ENCODE measurements at places on chromosomes 13 and 19.

DNA sequence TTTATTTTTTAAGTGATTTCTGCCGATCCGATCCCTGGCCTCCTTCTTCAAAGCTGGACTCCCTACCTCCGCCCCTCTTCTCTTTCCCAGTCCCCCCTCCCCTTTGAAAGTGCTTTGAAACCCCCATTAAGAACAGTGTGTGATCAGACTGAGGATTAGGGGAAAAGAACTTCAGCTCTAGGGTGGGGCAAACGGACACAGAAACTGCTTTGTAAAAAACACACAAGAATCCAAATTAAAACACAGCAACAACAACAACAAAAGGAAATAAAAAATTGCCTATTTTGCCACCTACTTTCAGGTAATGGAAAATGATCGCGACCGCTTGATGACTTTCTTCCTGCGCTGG is 1.4 kb downstream of the SPRY2 start:
- no peak for DNase-seq

GRCh38 chr13:74409551-74409950 is 275.3 kb upstream of the KLF12 start:
- DNase-seq = no peak

- no peak for DNase-seq
These were observed 514 bp downstream of the PCID2 start for GRCh38 chr13:113207890-113208420.

GRCh38 chr19:33311326-33311682 is 9.0 kb upstream of the CEBPA start:
- no peak for DNase-seq

- no peak for DNase-seq
These were observed 56.7 kb downstream of the STARD13 start for GRCh38 chr13:33228648-33229445.

DNA sequence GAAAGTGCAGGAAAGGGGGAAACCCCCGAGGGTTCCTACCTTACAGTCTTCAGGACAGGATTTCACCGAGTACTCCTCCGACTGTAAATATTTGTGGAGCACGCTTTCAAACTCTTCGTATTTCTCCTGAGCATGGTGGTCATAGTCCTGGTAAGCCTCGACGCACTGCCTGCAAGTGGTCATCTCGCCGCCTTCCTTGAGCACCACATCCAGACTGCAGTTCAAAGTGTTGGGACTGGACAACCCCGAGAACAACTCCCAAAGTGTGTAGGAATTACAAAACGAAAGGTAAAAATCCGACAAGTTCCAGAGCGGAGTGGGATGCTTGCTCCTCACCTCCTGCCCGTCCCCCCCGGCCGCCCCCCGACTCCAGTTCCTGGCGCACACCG is 349.7 kb downstream of the LIG4 start:
- no peak for DNase-seq

- DNase-seq = no peak
These were observed 21.4 kb upstream of the PSG9 start for GRCh38 chr19:43290568-43291359.

DNA sequence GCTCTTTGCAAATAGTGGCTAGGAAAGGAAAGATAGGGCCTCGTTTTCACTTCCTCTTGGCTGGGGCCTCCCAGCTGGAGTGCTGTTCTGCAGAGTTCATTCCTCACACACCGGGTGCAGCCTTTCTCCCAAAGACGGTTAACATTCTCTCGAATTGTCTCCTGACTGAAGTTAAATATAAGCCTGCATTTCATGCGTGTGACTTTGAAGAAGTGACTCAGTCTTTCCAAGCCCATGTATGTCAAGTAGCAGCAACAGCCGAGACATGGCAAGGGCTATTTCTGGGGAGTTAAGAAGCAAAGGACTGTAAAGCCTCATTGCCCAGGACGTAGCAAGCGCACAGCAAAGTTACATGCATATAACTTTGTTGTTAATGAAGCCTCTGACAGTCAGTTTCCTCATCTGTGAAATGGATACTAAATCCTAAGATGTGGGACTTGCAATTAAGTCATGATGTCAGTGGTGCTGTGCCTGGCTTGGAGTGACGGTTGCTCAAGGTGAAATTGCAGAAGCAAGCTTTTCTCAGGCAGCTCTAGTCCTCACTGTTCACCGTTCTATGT is 502.4 kb downstream of the MYO16 start:
- no peak for DNase-seq

DNA sequence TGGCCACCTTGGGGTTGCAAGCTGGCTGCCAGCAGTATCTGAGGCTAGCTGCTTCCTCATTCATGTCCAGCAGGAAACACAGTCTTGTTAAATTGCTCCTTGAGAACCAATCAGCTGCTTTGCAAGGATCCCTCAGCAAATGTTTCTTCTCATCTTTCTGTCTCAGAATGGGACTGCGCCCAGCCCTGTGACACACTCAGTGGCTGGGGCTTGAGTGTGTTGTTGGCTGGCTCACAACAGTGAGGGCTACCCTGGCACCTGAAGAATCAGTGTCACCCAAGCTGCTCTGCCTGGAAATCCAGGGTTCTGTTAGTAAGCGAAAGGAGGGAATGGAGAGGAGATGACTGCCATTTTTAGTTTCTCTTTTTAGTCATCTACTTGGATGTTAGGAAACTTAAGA is 317.2 kb downstream of the DCT start:
- no peak for DNase-seq

DNA sequence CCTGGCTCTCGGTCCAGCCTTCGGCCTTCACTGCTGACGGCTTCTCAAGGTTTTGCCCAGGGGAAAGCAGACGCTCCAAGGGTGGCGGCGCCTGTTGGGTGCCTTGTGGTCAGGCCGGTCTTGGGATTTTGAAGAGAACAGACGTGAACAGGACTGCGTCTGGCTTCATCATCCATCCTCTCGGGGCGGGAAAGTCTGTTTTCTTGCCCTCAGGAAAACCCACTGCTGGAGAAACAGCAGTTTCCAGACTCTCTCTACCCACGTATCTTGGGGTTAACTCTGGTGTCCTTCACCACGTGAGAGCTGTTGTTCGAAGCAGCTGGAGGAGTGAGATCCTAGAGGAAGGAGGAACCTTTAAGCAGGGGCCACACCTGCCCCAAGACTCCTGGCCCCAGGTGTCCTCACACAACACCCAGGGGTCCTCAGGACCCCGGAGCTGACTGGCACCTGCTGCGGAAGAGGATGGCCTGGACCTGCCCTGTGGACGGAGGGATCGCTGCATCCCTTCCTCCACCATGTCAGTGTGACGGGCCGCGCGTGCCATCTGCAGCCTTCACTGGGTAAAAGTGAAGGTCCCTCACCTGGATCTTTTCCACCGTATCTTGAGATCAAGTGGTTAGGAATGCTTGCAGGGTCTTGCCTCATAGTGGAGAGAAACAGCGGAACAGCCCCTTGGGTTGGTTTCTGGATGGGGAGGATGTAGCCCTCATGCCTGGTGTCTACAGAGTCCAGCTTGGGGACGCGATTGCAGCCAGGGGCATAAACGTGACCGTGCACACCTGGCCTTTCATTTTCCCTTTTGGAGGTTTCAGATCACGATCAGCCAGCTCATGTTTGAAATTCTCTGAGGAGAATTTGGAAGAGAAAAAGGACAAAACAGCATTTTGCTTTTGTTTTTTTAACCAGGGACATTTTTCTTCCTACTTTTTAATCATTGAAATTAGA is 69.5 kb upstream of the MCF2L start:
- no peak for DNase-seq

DNA sequence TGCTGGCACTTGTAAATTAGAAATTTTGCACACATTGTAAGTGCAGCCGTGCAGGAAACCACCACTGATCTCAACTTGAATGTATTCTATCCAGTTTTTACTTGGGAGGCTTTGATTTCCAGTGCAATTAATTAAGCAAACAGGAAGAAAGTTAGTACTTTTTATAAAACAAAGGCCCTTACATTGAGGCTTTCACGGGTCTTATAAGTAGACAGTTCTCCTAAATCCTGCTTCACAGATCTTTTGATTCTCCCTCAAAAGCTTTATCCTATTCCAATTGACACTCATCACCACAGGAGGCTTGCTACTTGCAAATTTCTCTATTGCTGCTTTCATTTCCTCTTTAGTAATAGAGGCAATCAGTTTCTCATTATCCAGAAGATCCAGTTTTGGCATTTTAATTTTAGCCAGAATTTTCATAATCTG is 90.1 kb downstream of the ERCC5 start:
- DNase-seq = no peak

- DNase-seq = no peak
These were observed 12.2 kb downstream of the ZNF439 start for GRCh38 chr19:11860721-11861120.

- DNase-seq = no peak
These were observed 165.4 kb downstream of the GPC5 start for GRCh38 chr13:91563799-91564198.

DNA sequence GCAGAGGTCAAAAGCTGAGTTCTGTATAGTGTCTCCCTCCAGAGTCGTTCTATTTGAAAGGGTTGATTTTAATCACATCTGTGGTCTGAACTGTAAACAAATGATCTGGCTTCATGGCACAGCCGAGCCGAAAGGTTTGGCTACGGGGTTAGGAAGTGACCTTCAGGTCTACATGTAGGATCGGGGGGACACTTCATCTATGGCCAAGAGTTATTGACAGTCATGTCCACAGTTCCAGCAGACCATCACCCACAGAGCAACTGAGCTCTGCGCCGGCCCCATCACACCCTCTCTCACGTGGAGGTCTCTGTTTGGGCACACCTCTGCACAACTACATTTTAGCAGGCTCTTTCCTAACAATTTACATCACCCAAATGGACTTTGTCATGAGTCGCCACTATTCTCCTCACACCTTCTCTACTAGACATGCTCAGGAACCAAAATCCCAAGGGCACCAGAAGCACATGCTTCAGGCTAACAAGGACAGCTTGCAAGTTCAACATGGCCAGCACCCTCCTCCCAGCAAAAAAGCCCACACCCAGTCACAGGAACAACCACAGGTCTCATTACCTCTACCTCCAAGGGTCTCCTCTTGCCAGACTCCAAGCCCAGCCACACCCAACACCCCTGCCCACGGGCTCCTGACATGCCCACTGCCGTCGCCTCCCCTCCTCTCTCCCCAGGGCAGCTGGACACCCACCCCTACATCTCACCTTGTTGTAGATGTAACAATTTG is 36.1 kb upstream of the EPHX3 start:
- DNase-seq = no peak

- DNase-seq = no peak
These were observed 85.7 kb downstream of the C13orf42 start for GRCh38 chr13:51025245-51025905.

DNA sequence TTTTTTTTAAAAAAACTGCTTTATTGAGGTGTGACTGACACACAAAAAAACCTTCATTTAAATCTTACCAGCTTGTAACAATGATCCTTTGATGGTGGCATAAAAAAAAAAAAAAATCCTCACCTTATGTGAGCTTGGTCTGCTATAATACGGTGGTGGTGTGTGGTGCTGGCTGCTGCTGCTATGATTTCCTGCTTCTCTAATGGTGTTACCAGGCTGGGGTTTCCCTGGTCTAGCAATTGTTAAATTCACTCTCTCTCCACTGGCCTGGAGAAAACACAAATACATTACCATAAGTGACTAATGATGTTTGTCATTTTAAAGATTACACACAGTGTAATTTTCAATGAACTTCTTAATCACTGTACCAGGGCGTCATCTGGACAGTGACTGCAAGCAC is 60.6 kb downstream of the LNX2 start:
- DNase-seq = no peak

DNA sequence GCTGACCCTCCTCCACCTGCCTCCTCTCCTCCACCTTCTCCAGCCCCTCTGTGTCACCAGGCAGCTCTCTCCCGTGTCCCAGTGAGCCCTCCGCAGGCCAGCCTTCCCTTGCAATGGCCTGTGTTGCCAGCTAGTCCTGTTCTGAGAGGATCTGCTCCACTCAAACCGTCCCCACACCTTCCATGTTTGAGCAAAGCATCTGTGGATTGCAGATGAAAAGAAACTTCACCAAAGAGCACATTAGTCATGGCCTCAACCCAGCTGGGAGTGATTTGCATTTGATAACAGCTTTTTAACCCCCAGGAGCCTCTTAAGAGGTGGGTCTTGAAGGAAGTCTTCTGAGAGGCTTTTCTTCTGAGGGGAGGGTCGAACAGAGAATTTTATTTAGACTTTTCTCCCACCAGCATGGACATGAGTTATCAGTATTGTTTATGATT is 72.8 kb downstream of the COL4A2 start:
- DNase-seq = no peak

- no peak for DNase-seq
These were observed 25.9 kb upstream of the GATAD2A start for GRCh38 chr19:19379527-19379926.

- DNase-seq = no peak
These were observed 472.7 kb upstream of the NBEA start for GRCh38 chr13:34469196-34469986.
